AG09309 (cell line): ENCODE measurements at places on chromosomes 2 and 18.

- DNase-seq = peak; percentile 74
Observed at GRCh38 chr2:102037681-102038080, 45.9 kb downstream of the IL1R2 start.

- no peak for DNase-seq
Observed at GRCh38 chr2:23042216-23042906, 342.6 kb upstream of the KLHL29 start.

- no peak for DNase-seq
Observed at GRCh38 chr2:45729753-45730512, 78.5 kb downstream of the PRKCE start.

DNA sequence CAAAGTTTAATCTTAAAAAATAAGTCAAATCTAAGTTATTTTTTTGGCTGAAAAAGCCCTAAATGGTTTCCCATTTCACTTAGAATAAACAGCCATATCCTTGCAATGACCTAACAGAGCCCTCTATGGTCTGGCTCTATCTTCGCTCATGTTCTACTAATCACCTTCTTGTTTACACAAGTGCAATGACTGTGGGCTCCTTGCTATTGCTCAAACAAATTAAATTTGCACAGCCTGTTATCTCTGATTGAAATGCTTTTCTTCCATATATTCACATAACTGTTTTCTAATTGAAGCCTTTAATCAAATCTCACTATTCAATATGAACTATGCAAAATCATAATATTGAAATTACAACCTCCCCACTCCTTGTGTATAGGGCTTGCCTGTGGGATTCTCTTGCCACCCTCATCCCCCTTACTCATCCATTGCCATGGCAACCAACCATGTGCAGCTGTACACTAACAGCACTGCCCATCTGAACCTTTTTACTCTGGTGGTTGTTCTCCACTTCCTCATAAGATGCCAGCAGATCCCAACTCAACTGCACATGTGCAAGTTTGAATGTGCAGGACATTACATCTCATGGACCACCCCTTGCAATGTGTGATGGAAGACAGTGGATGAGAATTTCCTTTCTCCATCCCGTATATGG lies 1083.2 kb downstream of the SOCS6 start:
- no peak for DNase-seq

DNA sequence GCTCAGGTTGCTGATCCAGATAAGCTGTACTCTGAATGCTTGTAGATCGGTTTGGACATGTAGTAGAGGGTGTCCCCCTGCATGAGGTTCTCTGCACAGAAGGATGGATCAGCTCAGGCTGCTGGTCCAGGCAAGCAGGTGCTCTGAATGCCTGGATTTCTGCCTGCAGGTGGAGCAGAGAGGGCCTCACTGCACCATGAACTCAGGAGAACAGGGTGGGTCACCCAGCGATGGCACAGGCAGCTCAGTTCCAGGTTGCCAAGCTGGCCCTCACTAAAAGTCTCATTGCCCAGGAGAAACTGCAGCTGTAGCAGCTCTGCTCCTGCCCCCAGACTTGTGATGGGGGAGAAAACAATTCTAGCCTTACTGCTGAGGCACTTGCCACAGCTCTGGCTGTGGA lies 491.8 kb downstream of the XIRP2 start:
- no peak for DNase-seq

- no peak for DNase-seq
Observed at GRCh38 chr18:31607384-31607783, 15.7 kb downstream of the TTR start.

DNA sequence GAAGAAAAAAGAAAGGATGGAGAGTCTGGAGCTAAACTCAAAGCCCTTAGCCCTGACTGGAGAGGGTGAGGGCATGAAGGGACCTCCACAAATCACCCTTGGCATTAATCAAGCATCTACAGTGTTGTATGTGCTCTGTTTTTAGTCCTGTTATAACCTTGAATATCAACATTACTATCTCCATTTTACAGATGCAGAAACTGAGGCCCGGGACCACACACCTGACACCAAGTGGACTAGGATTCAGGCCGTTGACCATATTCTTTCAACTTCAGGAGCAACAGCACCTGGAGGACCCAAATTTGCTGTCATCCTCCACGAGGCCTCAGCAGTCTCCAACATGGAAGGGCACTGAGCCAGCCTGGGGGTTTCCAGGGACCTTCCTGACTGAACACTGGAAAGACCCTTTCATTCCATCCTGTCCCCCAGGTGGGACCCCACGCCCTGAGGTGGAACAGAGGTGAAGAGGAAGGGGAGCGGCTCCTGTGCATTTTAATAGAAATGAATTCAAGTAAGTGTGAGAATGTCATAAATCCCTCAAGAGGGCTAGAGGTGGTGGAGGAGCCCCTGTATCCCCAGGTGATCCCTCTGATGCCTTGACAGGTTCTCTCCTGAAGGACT lies 41.0 kb downstream of the SERTAD2 start:
- no peak for DNase-seq

DNA sequence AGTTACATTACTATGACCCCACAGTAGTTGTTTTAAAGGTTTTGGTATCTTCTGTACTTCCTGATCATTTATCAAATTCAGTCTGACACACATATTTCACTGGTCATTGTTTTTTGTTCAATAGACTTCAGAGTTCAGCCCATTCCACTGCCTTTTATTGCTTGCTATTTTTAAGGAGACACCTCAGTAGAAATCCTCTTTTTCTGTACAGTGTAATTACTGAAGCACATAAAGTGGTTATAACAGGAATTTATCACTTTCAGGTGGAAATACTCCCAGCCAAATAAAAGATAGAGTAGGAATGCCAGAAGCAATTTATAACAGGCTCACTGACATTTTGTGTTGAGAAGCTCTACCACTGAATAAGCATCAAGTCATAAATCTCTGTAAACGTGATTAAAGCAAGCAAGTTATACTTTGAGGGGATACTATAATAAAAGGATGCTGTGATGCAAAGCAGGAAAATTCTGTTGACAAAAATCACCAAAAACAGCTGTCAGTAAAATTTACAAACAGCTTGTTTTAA lies 6.6 kb upstream of the BARD1 start:
- DNase-seq = no peak

DNA sequence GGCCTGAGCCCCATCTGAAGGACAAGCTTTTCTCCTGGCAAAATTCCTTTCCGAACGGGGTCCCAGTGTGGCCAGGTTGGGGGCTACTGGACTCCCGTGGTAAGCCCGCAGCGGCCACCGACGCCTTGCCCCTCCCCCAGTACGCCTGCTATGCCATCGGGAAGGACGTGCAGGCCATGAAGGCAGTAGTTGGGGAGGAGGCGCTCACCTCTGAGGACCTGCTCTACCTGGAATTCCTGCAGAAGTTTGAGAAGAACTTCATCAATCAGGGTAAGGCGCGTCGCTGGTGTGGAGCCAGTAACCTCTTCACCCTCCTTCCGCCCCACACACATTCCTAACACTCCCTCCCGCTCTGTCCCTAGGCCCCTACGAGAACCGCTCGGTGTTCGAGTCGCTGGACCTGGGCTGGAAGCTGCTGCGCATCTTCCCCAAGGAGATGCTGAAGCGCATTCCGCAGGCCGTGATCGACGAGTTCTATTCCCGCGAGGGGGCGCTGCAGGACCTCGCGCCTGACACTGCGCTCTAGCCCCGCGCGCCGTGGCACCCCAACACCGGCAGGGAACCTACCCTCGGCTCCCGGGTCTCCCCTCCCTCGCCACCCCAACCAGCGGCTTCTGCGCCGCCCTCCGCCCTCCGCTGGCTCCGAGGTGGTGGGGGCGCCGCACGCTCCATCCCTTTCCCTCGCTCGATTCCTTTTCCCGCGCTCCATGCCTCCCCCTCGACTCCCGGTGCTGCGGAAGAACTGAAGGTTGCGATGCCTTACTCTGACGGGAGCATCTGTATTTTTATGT lies 13.6 kb upstream of the ANKRD53 start:
- no peak for DNase-seq

GRCh38 chr2:137942833-137943677 lies 21.2 kb upstream of the HNMT start:
- DNase-seq = no peak

DNA sequence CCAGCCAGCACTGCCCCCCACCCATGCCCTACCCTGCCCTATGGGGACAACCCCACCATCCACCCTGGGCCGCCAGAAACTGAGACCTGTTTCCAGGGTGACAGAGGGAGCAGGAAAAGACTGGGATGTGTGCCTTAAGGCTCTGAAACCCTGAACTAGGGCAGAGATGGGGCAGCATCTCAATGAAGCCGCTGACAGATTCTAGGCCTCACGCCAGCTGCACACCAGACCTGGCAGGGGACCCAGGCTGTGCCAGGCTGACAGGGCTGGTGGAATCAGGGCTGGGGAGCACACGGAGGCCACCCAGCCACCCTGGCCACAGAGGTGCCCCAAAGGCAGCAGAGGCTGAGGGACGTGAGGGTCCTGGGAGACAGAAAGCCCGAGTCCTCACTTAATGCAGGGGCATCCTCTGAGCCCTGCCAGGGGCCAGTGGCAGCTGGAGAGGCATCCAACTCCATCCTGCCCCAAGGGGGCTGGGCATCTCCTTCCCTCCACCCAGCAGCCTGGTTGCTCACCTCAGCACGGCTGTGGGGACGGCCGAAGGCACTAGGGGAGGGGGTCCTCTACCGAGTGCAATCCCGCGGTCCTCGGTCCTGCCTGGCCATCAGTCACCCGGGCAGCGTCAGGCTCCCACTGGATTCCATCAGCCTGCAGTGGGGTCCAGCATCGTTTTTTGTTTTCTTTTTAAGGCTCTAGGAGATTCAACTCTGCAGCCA lies 169.2 kb downstream of the ZFP36L2 start:
- no peak for DNase-seq

DNA sequence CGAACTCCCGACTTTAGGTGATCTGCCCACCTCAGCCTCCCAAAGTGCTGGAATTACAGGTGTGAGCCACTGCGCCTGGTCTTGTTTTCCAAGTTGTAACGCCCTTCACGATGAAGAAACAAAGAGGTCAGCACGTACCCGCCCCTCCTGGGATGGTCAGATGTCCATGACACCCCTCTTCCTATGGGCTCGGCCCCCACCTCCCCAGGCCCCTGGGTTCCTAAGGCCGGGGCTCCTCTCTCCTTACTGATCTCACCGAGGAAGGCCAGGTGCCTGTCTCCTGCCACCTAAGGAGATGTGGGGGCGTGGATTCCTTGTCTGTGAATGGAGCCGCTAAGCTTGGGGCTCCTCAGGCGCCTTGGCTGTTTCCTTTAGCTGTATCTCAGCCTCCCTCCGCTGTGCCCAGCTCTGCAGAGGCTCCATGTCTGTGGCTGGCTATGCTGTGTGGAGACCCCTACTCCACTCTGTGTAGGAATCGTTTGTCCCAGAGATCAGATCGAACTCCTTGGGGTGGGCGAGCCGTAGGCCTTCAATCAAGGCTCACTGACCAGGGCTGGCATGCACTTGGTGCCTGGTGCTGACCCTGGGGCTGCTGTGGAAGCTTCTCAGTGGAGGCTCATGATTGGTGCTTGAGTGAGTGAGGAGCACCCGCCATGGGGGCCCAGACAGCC lies 8.8 kb downstream of the COLEC11 start:
- DNase-seq = no peak

DNA sequence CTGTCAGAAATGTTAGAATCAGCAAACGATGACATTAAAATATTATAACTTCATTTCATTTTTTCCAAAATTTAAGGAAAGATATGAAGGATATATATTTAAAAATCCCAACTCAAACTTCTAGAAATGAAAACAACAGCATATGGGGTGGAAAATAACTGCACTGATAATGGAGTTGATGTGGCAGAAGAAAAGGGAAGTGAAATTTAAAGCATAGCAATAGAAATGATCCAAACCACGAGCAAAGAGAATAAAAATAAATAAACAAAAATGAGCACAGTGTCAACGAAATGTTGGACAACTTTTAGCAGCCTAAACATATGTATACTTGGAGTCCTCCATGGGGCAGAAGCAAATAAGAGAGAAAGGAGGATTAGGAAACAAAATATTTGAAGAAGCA lies 280.2 kb downstream of the KCNJ3 start:
- no peak for DNase-seq

DNA sequence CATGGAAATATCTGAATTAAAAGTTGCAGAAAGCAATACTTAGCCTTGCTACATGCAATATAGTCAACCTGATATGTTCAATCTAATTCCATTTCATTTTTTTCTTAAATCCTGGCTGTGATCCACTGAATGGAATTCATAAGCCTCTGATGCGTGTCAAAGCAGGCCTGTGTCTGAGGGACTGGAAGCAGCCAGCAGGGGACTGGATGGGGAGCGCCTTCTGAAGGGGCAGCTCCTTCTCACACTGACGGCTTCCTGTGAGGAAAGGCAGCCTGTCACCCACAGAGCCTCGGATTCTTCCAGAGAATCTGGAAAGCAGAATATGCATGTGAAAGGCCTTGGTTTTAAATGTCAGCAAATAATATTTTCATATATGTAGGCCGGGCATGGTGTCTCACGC lies 73.5 kb downstream of the KCNF1 start:
- no peak for DNase-seq

DNA sequence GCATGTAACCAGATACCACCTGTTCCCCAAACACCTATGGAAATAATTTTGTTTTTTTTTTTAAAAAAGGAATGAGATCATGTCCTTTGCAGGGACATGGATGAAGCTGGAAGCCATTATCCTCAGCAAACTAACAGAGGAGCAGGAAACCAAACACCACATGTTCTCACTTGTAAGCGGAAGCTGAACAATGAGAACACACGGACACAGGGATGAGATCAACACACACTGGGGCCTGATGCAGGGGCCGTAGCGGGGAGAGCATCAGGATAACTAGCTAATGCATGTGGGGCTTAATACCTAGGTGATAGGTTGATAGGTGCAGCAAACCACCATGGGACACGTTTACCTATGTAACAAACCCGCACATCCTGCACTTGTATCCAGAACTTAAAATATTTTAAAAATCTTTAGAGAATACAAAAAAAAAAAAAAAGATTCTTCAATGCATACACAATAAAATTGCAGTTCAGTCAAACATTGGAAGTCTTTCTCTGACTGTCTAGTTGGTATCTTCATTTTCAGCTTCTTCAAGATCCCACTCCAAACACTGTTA lies 11.6 kb upstream of the CASP10 start:
- DNase-seq = no peak

GRCh38 chr2:174003720-174004695 lies 38.8 kb upstream of the SP3 start:
- no peak for DNase-seq

GRCh38 chr2:27806311-27807059 lies 35.0 kb downstream of the MRPL33 start:
- no peak for DNase-seq

DNA sequence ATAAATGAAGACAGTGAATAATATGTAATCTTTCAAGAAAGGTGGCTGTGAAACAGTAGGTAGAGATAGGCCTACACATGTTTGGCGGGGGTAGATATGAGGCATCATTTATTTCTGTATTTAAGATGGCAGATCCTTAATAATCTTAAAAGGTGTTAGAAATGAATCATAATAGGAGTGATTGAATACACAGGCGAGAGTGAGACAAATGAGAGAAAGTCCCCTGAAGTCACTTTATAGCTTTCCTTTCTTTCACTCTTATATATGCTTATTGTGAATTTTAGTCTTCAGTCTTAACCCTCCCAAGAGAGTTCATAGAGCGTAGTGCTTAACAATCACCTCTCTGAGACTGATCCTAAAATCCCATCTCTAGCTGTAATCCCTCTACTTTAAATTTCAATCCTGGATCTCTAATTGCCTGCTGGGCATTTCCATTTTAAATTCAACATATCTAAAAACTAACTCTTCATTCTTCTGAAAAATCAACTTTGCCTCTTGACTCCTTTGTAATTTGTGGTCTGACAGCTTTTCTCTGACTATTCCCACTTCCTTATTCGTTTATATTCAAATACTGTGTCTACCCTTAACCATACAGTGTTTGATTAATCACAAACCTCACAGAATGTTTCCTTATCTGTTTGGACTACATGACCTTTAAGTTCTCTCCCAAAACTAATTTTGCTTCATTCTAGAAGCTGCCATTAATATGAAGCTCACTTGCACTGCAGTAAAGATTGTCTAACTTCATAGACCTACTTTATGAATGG lies 463.7 kb upstream of the FSIP2 start:
- DNase-seq = no peak
